ENCODE measurements at places on chromosomes 7 and 10.

- no peak for DNase-seq
Observed at GRCh38 chr7:126203185-126203584, 1049.6 kb downstream of the GRM8 start.

DNA sequence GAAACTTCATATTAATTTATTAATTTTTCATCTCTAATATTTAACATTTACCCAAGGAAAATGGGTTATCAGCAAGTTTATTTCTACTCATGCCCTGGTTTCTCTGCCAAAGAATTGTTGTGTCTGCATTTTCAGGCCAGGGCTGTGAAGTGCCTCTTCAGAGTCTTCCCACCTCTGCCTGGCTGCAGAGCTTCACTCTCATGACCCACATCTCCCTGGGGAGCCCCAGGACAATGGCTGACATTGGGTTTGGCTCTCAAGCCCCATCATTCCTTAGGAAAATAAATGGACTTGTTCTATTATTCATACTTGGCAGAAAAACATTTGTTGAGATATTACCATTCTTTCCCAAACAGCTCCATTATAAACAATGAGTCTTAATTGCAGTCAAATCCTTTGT, 30.3 kb downstream of the CACNA2D1 start:
- DNase-seq = no peak

DNA sequence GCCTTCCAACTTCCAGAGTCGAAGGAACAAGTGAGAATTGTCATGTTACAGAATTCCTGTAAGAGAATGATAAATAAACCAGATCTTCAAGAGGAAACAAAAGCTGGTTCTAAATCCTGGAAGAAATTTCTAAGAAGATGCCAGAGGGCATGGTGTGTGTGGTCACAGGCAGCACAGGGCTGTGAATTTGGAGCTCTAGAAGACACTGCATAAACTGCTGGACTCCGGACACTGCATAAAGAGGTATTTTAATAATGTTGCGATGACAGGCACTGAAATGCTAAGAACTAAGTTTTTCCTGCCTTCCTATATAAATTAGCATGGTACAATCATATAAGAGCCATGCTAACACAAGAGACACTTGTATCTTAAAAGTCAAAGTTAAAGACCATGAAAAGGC, 86.0 kb downstream of the LARP4B start:
- no peak for DNase-seq

- DNase-seq = no peak
Observed at GRCh38 chr10:75464478-75465449, 33.3 kb downstream of the LRMDA start.

DNA sequence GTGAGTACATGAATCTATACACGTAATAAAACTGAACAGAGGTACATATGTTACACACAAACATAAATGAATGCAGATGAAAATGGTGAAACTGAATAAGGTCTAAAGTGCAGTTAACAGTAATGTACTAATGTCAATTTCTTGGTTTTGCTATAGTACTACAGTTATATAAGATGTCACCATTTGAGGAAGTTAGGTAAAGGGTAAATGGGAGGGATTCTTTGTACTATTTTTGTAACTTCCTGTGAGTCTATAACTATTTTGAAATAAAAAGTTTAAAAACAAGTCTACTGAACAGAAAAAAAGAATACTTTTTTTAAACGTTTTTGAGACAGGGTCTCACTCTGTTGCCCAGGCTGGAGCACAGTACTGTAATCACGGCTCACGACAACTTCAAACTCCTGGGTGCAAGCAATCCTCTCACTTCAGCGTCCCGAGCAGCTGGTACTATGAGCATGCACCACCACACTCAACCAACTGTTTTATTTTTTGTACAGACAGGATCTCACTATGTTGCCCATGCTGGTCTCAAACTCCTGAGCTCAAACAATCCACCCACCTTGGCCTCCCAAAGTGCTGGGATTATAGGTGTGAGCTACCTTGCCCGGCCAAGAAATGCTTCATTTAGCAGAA, 71.5 kb downstream of the WAPL start:
- DNase-seq = no peak

- DNase-seq = no peak
Observed at GRCh38 chr10:45424668-45425404, 50.8 kb downstream of the ALOX5 start.
